ENCODE measurements at places on chromosomes 5 and 9.

GRCh38 chr5:145924849-145925248, 11.5 kb upstream of the SH3RF2 start:
- H3K36me3 ChIP-seq, result no peaks in the 10 kb centered on the region
- H3K4me1 ChIP-seq, result no peaks in the 10 kb centered on the region
- H3K27ac ChIP-seq, result no peak overlapping the region
- H3K4me3 ChIP-seq, result no peak overlapping the region
- DNase-seq, result no peak
- H3K27me3 ChIP-seq, result no peaks in the 10 kb centered on the region

DNA sequence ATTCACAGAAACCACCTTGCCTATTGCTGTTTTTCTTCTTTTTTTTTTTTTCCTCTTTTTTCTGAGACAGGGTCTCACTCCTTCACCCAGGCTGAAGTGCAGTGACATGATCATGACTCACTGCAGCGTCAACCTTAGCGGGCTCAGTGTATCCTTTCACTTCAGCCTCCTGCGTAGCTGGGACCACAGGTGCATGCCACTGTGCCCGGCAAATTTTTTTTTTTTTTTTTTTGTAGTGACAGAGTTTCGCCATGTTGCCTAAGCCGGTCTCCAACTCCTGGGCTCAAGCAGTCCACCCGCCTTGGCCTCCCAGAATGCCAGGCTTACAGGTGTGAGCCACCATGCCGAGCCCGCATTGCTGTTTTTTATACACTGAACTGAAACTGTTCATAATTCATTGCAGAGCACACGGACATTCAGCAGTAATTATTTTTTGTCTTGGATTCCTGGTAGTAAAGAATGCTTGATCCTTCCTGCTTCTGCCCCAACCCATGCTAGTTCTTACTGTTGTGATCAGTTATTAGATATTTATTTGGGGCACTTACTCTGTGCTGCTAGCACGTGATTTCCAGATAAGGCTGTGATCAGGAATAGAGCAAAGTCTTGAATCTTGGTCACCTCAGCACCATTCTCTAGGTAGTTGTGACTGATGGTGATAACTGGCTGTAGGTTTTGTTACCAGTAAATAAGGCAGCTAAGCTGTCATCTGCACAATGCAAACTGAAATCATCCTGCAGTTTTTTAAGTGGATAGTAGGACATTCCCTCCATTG, 14.0 kb downstream of the MAP3K1 start:
- no peaks in the 10 kb centered on the region for H3K27me3 ChIP-seq
- H3K27ac ChIP-seq, result no peak overlapping the region
- H3K4me3 ChIP-seq, result no peak overlapping the region
- no peaks in the 10 kb centered on the region for H3K36me3 ChIP-seq

GRCh38 chr9:136690806-136691261, 3.6 kb upstream of the AGPAT2 start:
- H3K4me1 ChIP-seq, result peaks cover 11% of the 10 kb centered on the region
- peaks cover 5% of the 10 kb centered on the region for H3K27me3 ChIP-seq
- no peaks in the 10 kb centered on the region for H3K36me3 ChIP-seq
- no peak for DNase-seq

DNA sequence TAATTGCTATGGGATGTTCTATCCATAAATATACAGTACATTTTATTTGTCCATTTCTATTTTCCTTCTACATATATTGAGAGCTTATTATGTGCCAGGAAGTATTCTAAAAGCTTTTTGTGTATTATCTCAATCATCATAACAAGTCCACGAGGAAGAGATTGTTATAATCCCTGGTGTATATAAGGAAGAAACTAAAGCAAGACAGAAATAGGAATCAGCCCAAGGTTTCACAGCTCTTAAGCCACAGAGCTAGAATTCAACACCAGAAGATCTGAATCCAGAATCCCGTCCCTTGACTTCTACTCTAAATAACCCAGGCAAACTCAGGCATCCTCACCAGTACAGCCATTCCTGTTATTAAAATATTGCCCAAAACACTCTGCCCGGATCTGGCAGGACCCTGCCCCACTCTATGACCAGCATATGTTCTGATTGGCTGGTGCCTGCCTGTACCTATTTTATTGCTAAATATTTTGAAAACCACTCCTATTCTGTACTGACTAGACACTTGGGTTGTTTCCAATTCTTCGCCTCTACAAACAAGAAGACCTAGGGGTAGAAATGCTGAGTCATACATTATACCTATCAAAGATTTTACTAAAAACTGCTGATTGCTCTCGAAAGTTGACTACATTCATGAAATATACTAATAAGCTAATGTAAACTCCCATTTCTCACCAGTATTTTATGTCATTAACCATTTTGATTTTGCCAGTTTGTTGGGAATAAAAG, 297.4 kb downstream of the ENC1 start:
- no peak overlapping the region for H3K27ac ChIP-seq
- peaks cover 4% of the 10 kb centered on the region for H3K27me3 ChIP-seq
- DNase-seq, result no peak
- peaks cover 6% of the 10 kb centered on the region for H3K36me3 ChIP-seq
- peaks cover 3% of the 10 kb centered on the region for H3K4me1 ChIP-seq
- H3K4me3 ChIP-seq, result no peak overlapping the region

- H3K27ac ChIP-seq, result no peak overlapping the region
- H3K4me3 ChIP-seq, result no peak overlapping the region
- no peaks in the 10 kb centered on the region for H3K4me1 ChIP-seq
- DNase-seq, result no peak
- no peaks in the 10 kb centered on the region for H3K27me3 ChIP-seq
Measured at GRCh38 chr5:1558944-1559343, 35.2 kb upstream of the LPCAT1 start.

- no peak for DNase-seq
- H3K4me1 ChIP-seq, result no peaks in the 10 kb centered on the region
- no peak overlapping the region for H3K4me3 ChIP-seq
- no peak overlapping the region for H3K27ac ChIP-seq
- H3K36me3 ChIP-seq, result no peaks in the 10 kb centered on the region
Measured at GRCh38 chr9:12993466-12993865, 218.6 kb downstream of the LURAP1L start.

GRCh38 chr9:76321195-76321828, 72.9 kb downstream of the RFK start:
- H3K27ac ChIP-seq, result no peak overlapping the region
- no peaks in the 10 kb centered on the region for H3K27me3 ChIP-seq
- H3K4me1 ChIP-seq, result no peaks in the 10 kb centered on the region

GRCh38 chr5:168422431-168422830, 63.8 kb upstream of the RARS1 start:
- H3K27me3 ChIP-seq, result peaks cover 8% of the 10 kb centered on the region
- no peak overlapping the region for H3K27ac ChIP-seq
- H3K4me1 ChIP-seq, result peaks cover 9% of the 10 kb centered on the region

DNA sequence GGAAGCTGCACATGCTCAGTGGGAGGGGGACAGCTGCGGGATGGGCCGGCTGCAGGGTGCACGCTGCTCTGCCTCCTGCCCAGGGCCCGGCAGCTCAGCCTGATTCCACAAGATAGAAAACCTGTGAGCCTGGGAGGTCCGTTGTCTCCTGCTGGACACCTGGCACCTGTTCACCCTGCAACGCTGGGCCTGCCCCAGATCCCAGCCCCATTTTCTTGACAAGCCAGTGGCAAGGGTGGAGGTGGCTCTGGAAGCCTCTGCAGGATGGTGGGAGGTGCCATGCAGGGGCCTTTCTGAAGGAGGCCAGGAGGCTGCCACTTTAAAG, 68.1 kb upstream of the RNF130 start:
- H3K4me1 ChIP-seq, result peaks cover 15% of the 10 kb centered on the region
- H3K4me3 ChIP-seq, result no peak overlapping the region
- no peak for DNase-seq
- no peaks in the 10 kb centered on the region for H3K36me3 ChIP-seq

GRCh38 chr5:6447384-6448140, 1.1 kb upstream of the UBE2QL1 start:
- no peak overlapping the region for H3K27ac ChIP-seq
- peaks cover 7% of the 10 kb centered on the region for H3K4me1 ChIP-seq
- no peaks in the 10 kb centered on the region for H3K36me3 ChIP-seq
- H3K27me3 ChIP-seq, result peaks cover 16% of the 10 kb centered on the region
- no peak for DNase-seq

- H3K4me1 ChIP-seq, result peaks cover 10% of the 10 kb centered on the region
- peaks cover under 1% of the 10 kb centered on the region for H3K27me3 ChIP-seq
- no peak for DNase-seq
- H3K36me3 ChIP-seq, result peaks cover 9% of the 10 kb centered on the region
- H3K27ac ChIP-seq, result no peak overlapping the region
- H3K4me3 ChIP-seq, result no peak overlapping the region
Measured at GRCh38 chr9:89768051-89768450, 163.2 kb downstream of the GADD45G start.

- DNase-seq, result no peak
- H3K4me3 ChIP-seq, result no peak overlapping the region
- peaks cover 36% of the 10 kb centered on the region for H3K27me3 ChIP-seq
- no peak overlapping the region for H3K27ac ChIP-seq
- H3K36me3 ChIP-seq, result peaks cover 12% of the 10 kb centered on the region
- no peaks in the 10 kb centered on the region for H3K4me1 ChIP-seq
Measured at GRCh38 chr9:126684345-126684744, 70.6 kb downstream of the LMX1B start.

GRCh38 chr5:16791036-16791705, 144.9 kb downstream of the MYO10 start:
- H3K27ac ChIP-seq, result peak overlapping the region; percentile 48
- H3K36me3 ChIP-seq, result no peaks in the 10 kb centered on the region
- peaks cover 17% of the 10 kb centered on the region for H3K27me3 ChIP-seq

DNA sequence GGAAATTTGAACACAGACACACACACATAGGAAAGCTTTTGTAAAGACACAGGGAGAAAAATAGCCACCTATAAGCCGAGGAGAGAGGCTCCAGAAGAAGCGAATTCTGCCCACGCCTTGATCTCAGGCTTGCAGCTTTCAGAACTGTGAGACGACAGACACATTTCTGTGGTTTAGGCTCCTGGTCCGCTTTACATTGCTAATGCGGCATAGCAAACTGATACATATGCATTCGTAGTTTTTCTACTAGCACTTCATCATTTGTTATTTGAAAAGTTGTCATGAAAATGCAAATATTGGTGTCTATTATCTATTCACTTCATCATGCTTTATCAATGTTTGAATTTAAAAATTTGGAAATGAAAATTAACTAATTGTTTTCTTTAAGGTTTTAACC, 674.9 kb downstream of the SEMA5A start:
- no peaks in the 10 kb centered on the region for H3K36me3 ChIP-seq
- no peaks in the 10 kb centered on the region for H3K27me3 ChIP-seq
- no peak overlapping the region for H3K4me3 ChIP-seq
- DNase-seq, result no peak
- peaks cover 4% of the 10 kb centered on the region for H3K4me1 ChIP-seq

DNA sequence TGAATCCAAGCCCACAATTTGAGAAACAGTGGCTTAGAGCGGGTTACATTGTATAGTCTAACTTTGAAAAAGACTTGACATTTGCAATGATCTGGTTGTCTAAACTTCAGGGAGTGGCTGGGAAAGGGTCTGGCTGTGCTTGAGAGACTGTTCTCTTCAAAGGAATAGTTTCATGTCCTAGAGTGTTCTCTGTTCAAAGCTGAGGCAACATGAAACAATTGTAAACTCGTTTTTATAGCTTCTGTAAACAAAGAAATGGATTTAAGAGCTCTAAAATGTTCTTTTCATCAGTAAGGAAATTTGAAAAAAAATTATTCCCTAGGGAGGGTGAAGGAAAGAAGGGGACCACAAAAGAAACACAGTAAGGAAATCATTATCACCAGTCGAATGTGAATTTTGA, 41.6 kb downstream of the FOCAD start:
- H3K27me3 ChIP-seq, result peaks cover 1% of the 10 kb centered on the region
- no peak for DNase-seq
- no peaks in the 10 kb centered on the region for H3K36me3 ChIP-seq
- H3K4me3 ChIP-seq, result no peak overlapping the region

DNA sequence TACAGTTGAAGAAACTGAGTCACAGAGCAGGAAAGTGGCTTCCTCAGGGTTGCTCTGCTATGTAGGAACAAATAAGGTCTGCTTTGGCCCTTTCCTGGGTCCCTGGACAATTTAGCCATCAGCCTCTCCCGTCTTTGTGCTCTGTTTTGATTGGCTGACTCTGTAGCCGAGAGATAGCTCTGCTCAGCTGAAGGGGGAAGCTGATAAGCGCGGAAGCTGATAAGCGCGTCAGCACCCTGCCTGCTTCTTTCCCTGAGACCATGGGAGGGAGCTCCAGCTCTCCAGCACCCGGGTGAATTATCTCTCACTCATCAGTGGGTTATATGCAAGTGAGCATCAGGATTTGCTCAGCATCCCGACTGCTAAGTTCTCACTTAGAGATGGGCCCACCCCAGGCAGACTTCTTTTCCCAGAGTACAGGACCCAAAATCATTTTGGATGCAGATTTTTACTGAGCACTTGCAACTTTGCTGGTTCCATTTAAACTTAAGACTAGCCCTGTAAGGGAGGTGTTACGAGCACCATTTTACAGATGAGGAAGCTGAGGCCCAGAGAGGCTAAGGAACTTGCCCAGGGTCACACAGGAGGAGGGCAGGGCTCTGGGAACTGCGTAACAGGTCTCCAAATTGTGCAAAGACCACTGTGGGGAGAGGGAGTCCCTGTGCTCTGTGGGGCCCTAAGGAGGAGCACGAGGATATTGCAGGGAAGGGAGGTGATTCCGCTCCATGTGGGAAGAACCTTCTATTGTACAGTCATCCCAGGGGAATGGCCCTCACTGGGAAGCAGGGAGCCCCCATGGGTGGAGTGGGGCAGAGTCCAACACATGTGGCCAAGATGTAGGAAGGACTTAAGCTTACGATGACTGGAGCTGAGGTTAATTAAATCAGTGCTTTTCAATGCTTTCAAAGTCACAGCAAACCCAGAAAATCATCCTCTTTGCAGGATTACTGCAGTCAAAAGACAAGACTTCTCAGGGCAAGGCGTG, 83.7 kb upstream of the ORM1 start:
- no peak overlapping the region for H3K27ac ChIP-seq
- no peaks in the 10 kb centered on the region for H3K36me3 ChIP-seq
- peaks cover 3% of the 10 kb centered on the region for H3K4me1 ChIP-seq
- DNase-seq, result no peak
- peaks cover 4% of the 10 kb centered on the region for H3K27me3 ChIP-seq
- H3K4me3 ChIP-seq, result no peak overlapping the region

- no peak overlapping the region for H3K4me3 ChIP-seq
- DNase-seq, result no peak
- peaks cover 29% of the 10 kb centered on the region for H3K4me1 ChIP-seq
- H3K36me3 ChIP-seq, result peaks cover 4% of the 10 kb centered on the region
Measured at GRCh38 chr5:169814522-169814921, 165.8 kb downstream of the INSYN2B start.

DNA sequence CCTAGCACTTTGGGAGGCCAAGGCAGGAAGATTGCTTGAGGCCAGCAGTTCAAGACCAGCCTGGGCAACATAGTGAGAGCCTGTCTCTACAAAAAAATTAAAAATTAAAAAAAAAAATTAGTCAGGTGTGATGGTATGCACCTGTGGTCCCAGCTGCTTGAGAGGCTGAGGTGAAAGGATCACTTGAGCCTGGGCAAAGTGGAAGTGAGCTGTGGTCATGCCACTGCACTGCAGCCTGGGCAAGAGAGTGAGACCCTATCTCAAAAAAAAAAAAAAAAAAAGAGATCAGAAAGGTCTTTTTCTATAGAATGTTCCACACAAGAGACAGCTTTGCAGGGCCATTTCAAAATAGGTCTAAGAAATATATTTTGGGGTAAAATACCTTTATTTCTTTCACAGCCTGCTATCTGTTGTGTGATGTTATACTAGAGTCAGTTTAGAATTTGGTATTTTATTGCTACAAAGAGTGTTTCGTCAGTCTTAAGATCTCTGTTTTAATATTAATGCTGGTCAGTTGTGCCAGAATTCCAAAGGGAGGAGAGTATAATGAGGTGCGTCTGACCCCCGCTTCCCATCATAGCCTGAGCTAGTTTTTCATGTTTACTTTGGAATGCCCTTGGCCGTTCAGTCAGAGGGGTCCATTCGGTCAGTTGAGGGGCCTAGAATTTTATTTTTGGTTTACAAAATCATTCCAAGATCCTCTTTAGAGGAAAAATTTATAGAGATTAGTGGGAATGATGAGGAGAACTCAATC, 9.4 kb downstream of the LNPEP start:
- no peaks in the 10 kb centered on the region for H3K27me3 ChIP-seq
- H3K36me3 ChIP-seq, result peaks cover 11% of the 10 kb centered on the region
- DNase-seq, result no peak
- H3K4me3 ChIP-seq, result no peak overlapping the region
- peaks cover 2% of the 10 kb centered on the region for H3K4me1 ChIP-seq
